ENCODE measurements at places on chromosomes 1 and 21. TPM values are rescaled to one million over a fixed set of nuclear protein-coding genes. Genes with fewer than 3 reads are reported as not detected.

DNA sequence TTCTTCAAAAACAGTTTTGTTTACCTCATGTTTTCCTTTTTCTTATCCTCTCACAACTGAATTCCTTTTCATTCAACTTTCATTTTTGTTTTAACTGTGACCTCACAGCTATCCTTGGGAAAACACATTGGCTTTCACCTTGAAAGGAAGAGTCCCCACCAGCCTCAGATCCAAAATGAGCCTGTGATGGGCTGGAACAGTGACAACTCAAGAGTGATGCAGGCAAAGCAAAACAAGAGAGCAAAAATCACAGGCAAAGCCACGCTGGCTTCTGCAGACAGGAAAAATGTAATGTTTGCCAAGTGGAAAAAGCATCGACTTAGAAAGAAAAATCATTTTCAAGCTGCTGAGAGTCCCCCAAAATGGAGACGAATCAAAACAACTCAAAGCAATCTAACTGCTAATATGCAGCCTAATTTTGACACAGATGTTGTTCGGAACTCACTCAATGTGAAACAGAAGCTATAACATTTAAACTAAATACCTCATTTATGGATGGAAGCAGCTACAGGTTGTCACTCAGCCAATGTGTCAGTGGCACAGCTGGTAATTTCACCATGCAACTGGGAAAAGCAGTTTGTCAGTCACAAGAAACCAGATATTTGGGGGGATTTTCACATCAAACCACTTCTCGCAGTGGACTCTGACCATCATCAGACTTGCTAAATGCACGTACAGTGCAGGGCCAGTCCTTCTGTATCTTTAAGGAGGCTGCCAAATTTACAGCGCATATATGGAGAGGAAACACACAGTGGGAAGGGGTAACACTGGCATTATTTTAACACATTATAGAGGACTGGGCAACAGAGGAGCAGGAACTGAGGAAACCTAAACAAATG lies 50.7 kb downstream of the ALG14 start:
- DNase-seq, result no peak
- no peaks in the 10 kb centered on the region for H3K36me3 ChIP-seq
- no peaks in the 10 kb centered on the region for H3K27me3 ChIP-seq

DNA sequence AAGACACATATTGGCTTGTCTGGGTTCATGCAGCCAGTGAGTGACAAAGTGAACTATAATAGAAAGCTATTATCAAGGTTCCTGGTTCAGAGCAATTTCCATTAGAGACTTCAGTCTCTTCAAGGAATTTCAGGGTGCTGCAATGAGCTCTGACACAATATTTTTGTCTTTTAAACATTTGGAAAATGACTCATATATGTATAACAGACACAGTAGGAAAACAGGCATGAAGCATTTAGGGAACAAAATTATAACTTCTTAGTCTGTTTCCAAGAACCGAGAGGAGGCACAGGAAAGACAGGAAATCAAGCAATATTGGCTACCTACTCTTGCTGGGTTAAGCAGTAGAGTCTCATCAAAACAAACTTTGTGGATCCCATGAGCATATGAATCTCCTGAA lies 170.4 kb downstream of the PTPRC start:
- no peak overlapping the region for H3K27ac ChIP-seq
- H3K4me3 ChIP-seq, result no peak overlapping the region
- DNase-seq, result no peak
- no peaks in the 10 kb centered on the region for H3K4me1 ChIP-seq
- peaks cover 6% of the 10 kb centered on the region for H3K27me3 ChIP-seq

- no peak for DNase-seq
- H3K27ac ChIP-seq, result no peak overlapping the region
- H3K4me1 ChIP-seq, result no peaks in the 10 kb centered on the region
- H3K36me3 ChIP-seq, result no peaks in the 10 kb centered on the region
- peaks cover 27% of the 10 kb centered on the region for H3K27me3 ChIP-seq
Observed at GRCh38 chr1:217089361-217090014, 366.3 kb upstream of the ESRRG start.

GRCh38 chr1:36420836-36421317 lies 23.2 kb upstream of the LSM10 start:
- no peak overlapping the region for H3K4me3 ChIP-seq
- H3K4me1 ChIP-seq, result peaks cover 14% of the 10 kb centered on the region
- DNase-seq, result peak; percentile 81
- H3K27me3 ChIP-seq, result peaks cover 2% of the 10 kb centered on the region
- peak overlapping the region; percentile 48 for H3K27ac ChIP-seq
- H3K36me3 ChIP-seq, result no peaks in the 10 kb centered on the region

DNA sequence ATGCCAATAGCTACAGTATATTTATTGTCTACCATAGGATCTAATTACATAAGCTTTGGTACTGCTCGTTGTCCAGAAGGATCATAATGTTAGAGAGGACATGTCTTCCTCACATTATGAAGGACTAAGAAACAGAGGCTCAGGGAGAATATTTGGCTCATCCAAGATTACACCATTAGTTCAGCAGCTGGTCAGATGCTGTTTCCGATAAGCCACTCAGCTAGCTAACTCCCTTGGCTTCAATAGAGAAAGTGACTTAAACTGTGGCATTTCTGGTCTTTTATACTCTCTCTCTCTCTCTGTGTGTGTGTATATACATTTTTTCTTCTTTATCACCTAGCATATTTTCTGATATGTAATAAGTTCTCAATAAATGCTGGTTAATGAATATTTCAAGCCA lies 70.4 kb downstream of the DDR2 start:
- no peaks in the 10 kb centered on the region for H3K4me1 ChIP-seq
- no peak overlapping the region for H3K4me3 ChIP-seq
- no peak overlapping the region for H3K27ac ChIP-seq
- H3K27me3 ChIP-seq, result no peaks in the 10 kb centered on the region

DNA sequence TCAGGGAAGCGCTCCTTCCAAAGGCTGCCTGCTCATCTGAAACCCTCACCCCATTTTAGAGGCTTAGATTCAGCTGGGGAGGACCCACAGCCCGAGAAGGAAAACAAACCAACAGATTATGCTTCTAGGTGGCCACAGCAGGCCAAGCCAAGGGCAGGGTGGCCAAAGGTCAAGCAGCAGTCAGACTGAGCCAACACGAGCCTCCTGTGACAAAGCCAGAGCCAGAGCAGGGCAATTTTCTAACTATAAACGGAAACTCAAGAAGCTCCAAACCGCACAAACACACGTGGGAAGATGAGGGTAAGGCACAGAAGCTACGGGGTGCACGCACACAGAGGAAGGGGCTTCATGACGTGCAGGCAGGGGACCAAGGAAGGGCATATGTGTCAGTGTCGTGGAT lies 64.1 kb downstream of the PLEKHA6 start:
- H3K4me3 ChIP-seq, result no peak overlapping the region
- DNase-seq, result no peak
- H3K4me1 ChIP-seq, result no peaks in the 10 kb centered on the region
- no peak overlapping the region for H3K27ac ChIP-seq
- no peaks in the 10 kb centered on the region for H3K36me3 ChIP-seq
- H3K27me3 ChIP-seq, result peaks cover 14% of the 10 kb centered on the region

DNA sequence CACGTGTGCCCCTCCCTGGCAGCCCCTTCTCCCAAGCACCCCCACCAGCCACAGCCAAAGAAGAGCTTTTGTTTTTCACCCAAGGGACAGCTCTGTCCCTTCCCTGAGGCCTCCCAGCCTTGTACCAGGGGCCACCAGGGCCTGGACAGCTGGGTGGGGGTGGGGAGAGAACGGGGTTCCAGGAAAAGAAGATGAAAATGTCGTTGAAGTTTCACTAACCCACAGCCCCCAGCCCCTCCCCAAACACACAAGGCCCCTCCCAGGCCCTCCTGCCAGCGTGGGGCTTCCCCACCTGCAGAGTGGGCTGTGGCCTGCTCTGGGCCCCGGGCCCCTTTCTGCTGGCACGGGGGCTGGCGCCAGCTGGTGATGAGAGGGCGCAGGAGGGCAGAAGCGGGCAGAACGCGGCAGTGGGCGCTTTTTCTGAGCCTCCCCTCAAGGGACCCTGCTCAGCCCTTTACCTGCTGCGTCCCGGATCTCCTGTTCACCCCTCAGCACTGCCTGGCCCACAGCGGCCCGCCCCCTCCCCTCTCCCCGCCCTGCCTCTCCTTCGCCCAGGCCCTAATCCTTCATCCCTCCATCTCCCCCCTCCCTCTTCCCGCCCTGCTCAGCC lies 5.5 kb upstream of the ANKRD65 start:
- no peak overlapping the region for H3K4me3 ChIP-seq
- H3K36me3 ChIP-seq, result no peaks in the 10 kb centered on the region
- peaks cover 28% of the 10 kb centered on the region for H3K27me3 ChIP-seq
- no peaks in the 10 kb centered on the region for H3K4me1 ChIP-seq
- H3K27ac ChIP-seq, result no peak overlapping the region
- DNase-seq, result no peak

The CRB1 gene
- not detected for total RNA-seq

The KCNE2 gene
- not detected for total RNA-seq

The EXOSC10 gene
- total RNA-seq, result 103 TPM

The NES gene
- total RNA-seq, result not detected

Measured in activated T-helper 1 cell treated with anti-CD3 and anti-CD28 coated beads, Interleukin-12 subunit alpha, Interleukin-12 subunit beta, Interleukin-2, Interleukin-4 antibody, amounts not matched to agents 30 ng/mL and 10 ng/mL and 1 ng/mL, durations not matched to agents 14 hours and 24 hours and 36 hours (primary cell).